ENCODE measurements at places on chromosomes 7 and 10.
A peak's percentile ranks its signal among the peaks of the same experiment; 100 is the strongest.

GRCh38 chr10:130799532-130799931, 512.0 kb downstream of the TCERG1L start:
- DNase-seq = no peak

DNA sequence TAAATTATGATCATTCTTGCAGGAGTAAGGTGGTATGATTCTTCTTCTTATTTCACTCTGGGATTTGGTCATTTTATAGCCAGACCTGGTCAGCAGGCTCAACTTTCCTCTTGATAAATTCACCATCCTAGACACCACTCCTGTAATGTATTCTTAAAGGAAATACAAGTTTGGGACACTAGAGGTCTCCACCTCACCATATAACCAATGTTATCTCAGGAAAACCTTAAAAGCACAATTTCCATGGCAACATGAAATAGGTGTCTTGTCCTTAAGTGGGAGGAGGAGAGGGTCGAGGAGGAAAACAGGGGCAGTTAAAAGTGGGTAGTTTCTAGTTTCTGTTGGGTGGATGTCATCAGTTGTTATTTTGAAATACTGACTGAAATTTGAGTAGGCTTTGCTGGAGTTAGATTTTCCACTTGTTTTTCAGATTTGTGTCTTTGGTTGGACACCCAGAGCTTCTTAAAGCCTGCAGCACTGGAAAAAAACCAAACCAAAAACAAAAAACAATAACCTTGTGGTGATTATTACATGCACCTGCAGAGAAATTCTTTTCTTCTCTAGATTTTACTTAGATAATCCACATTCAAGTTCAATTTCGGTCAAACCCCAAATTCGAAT, 163.1 kb downstream of the PRKCQ start:
- peak; percentile 29 for DNase-seq

DNA sequence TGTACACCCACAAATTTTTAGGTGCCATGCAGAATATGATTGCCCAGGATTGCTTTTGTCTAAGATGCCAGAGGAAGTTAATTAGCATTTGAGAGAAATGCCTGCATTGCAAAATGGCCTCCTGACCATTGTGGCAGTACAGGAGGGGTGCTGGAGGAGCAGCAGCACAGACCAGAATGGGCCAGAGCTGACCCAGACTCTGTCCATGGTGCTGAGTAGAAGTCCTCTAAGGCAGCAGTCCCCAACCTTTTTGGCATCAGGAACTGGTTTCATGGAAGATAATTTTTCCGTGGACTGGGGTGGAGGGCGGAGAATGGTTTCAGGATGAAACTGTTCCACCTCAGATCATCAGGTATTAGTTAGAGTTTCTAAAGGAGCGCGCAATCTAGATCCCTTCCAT, 217.8 kb upstream of the AGK start:
- DNase-seq = no peak

DNA sequence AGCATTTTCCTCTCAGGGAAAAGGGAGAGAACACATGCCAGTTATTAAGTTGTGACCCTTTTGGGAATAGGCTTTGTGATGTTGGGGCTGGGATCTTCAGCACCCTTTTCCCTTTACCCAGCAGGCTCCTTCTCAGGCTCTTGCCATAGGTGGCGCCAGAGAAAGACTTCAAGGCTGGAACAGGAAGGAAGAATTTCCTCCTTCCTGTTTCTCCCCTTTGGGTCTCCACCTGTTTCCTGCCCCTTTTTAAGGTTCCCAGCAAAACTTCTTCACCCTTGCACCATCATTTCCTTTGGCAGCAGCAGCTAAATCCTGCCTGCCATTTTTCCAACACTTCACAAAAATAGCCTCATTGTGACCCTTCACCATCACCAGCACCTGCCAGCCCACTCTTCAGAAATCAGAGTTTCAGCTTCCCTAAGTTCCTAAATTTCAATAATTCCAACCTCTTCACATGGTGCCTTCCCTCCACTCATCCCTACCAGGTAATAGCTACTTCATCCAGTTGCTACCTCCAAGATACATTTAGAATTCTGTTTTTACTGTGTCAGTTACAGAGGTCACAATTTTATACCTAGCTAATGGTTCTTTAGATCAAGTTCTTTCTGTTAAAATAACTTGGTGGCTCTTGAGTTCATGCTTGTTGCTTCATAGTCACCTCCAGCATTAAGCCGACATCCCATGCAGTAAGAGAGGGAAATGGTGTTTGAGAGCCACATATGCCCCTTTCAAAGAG, 22.4 kb upstream of the FOXK1 start:
- no peak for DNase-seq

DNA sequence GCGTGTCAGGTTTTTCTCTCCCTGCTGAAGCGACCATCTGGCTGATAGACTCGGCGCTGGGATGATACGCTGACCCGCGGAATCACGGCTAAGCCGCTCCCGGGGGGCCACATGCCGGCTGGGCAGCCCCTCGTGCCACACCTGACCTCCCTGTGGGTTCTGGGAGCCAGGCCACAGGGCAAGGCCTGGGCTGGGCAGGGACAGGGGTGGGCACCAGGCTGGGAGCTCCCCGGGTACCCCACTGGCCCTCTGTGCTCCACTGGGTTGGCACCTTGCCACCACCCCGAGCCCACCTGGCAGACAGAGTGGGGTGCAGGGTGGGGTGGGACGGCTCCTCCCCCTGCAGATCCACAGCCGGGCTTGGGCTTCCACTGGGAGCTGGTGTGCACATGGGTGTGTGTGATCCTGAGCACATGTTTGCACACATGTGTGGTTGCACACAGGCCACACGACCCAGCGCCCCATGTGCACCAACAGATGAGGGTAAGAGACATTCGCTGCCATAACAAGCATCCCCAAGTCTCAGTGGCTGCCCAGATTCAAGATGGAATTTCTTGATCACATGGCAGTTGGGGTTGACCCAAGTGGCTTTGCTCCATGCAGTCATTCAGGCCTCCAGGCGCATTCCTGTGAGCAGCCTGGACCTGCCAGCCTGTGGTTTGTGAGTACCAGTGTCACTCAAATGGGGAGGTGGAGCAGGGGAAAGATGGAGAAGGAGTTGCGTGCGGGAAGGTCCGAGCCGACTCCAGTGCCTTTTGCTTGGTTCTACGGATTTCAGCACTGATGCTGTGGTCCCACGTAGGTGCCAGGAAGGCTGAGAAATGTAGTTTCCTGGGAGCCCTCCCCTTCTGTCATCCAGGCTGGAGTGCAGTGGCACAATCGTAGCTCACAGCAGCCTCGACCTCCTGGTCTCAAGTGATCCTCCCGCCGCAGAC, 79.7 kb downstream of the UNCX start:
- no peak for DNase-seq

- no peak for DNase-seq
Observed at GRCh38 chr7:96663457-96663856, 46.2 kb downstream of the SEM1 start.

- DNase-seq = no peak
Observed at GRCh38 chr7:28065308-28065707, 115.3 kb downstream of the JAZF1 start.

DNA sequence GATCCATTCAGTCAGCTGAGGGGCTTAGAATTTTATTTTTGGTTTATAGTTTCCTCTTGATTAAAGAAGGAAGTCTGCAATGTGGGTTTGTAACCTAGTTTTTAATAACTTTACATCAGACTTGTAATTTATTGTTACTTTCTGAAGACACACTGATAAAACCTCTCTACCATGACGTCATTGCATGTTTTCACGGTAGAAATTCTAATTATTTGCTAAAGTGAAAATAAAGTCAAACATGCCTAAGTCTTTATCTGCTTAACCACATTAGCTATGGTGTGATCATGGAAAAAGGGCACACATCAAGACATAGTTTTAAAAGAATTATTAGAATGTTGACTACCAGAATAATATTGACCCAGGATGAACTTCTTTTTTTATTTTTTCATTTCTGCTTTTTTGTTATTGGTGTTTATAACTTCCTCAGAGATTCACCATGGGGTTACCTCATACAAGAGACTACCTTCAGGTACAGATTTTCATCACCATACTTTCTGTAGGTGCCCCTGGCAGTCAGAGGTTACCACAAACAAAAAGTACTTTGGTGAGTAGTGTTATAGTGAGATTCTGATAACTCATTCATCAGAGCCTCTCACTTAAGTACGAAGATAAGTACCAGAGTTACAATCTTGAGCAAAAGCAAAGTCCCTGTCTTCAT, 7.0 kb upstream of the PANK1 start:
- no peak for DNase-seq

DNA sequence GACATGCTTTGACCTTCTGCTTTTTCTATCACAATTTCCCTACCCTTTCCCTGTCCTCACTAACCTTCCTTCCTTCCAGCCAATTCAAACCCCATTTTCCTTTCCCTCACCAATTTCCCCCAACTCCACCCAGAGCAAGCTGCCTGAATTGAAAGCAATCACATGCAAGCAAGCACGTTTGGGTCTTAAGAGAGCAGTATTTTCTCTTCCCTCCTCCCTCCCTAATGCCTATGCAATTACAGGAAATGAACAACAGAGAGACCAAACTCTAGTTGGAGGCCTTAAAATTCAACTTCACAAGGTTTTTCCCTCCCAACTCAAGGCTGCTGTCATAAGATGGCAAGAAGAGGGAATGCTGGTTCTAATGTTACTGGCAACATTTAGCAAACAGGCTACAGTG, 117.2 kb downstream of the MYOF start:
- DNase-seq = no peak

DNA sequence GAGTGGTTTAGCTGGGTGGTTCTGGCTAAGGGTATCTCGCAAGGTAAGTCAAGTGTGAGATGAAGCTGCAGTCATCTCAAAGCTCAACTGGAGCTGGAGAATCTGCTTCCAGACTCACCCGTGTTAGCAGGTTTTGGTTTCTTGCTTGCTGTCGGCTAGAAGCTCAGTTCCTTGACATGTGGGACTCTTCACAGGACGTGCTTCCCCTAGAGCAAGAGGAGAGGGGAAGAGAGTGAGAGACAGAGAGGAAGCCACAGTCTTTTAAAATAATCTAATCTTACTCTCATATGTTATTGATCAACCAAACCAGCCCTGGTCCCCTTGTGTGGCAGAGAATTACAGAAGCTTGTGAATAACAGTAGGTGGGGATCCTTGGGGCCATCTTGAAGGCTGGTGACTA, 199.5 kb downstream of the REEP3 start:
- no peak for DNase-seq

DNA sequence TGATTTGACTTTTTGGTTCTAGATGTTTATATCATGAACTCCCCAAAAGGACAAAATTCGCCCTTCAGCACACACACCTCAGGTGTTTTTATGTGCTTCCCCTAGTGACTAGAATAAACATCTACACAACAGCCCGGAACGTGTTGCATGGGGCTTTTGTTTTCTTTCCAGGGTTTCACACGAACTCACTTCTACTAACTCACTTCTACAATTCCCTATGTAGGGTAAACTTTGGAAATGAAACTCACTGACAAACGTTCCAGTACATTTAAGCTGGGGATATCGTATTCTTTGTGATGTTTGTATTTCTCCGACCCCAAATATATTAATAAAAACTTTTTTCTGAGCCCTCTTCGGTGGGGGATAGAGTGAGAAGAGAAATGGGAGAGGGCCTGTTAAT, 1.4 kb downstream of the TRA2A start:
- peak; percentile 2 for DNase-seq

DNA sequence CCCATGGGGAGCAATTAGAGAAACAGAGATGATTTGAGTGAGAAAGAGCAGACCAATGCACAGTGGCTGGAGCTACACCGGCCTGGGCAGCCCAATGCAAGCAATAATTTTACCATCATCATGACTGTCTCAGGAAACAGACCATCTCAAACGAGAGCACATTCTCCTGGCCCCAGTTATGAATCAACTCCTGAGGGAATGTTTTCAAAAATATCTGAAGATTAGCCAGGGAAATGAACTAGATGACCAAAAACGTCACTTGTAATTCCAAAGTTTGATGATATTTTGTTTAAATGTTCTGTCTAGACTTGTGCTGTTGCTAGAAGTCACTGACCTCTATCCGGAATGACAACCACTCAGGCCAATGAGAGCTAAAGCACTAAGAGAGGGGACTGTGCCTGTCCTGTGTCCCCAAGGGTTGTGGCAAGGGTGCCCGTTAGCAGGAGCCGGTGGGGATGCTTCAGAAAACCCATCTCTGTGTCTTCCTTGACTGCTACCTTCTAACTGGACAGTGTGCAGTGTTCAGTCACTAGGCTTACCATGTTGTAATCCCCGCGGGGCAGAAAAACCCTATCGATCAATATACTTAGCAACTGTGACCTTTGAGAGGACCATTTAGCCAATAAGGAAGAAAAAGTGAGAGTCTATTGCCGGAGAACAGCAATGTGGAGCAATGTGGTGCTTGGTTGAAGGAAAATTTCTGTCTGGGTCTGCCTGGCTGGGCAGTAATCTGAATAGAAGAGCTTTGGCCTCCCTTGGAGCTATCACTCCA, 202.4 kb downstream of the ADAM12 start:
- DNase-seq = no peak

DNA sequence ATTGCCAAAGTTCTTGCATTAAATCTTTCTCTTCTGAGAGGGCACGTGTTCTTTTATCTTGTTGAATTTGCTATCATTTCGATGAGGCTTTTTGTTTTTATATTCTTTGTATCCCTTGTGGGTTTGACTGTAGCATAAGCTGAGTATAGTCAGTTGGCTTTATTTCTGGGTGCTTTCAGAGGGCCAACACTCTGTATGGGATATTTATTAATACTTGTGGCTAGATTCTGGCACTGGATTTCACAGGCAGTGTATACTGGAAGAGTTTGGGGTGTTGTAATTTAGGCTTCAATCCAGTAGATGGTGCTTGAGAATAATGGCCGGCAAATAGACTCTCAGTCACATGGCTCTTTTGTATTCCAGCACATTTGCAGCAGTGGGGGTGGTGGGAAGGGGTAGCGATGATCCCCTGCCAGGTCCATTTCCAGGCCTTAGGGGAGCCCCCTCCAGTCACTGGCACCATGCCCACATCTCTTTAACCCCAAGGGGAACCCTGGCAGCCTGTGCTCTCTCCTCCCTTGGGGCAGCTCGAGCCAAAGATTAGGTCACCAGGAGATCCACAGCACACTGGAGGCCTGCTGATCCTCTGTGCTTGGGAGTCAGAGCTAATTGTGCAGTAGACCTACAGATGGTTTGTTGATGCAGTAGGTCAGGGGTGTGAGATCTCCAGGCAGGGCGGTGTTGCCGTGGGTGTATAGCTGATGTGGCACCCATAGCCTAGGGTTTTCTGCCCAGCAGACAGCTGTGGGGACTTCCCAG, 81.8 kb downstream of the PTPN20 start:
- DNase-seq = no peak

- DNase-seq = no peak
Observed at GRCh38 chr7:44615149-44615611, 8.8 kb downstream of the OGDH start.

GRCh38 chr10:50286517-50286916, 35.2 kb upstream of the ASAH2 start:
- DNase-seq = no peak

- no peak for DNase-seq
Observed at GRCh38 chr7:27143950-27144780, 684 bp upstream of the HOXA5 start.

GRCh38 chr10:113692271-113692670, 12.6 kb downstream of the CASP7 start:
- DNase-seq = no peak

- DNase-seq = no peak
Observed at GRCh38 chr10:14592026-14592425, 182.7 kb downstream of the FAM107B start.
